ENCODE measurements at places on chromosomes 2 and 18.

GRCh38 chr2:66824926-66825325, 390.0 kb downstream of the MEIS1 start:
- no peak for DNase-seq

- DNase-seq: no peak
These were observed 652.5 kb downstream of the KCNJ3 start for GRCh38 chr2:155350783-155351580.

DNA sequence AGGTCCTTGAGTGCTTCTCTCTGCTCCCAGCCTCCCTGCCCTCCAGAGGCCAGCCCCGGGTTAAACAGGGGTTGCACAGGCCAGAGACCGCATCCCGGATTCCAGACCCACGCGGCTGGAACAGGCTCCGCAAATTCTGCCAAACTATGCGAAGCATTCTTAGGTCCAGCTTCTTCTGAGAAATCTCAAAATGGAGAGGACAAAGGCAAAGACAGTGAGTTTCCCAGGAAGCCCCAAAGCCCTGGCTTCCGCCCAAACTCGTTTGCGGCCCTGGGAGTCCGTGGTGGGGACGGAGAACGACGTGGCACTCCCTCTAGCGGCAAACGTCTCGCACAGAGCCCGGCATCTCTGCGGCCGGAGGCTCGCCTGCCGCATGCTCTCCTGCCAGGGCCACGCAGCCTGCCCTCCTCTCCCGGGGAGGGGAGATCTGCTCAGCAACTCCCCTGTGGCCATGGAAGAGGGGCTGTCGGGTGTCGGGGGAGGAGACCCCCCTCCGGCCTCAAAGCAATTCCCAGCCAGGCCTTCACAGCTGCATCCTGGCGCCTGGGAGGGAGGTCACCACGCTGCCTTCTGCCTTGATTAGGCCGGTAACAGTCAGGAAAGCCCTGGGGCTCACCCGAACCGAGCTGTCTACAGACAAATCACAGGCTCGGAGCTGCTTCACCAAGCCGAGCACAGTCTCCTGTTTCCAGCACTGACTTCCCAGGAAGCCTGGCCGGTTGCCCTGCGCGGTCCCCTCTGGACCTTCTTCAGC, 33.4 kb upstream of the KLHL29 start:
- DNase-seq: peak; percentile 48

- DNase-seq: no peak
These were observed 167.6 kb downstream of the UXS1 start for GRCh38 chr2:106026271-106027190.

- DNase-seq: no peak
These were observed 37.4 kb downstream of the NCK2 start for GRCh38 chr2:105782123-105782522.
